Mammary epithelial cell (primary cell): ENCODE measurements at places on chromosomes 1 and 21.

- DNase-seq, result no peak
Measured at GRCh38 chr1:92851729-92852128, 19.9 kb downstream of the RPL5 start.

DNA sequence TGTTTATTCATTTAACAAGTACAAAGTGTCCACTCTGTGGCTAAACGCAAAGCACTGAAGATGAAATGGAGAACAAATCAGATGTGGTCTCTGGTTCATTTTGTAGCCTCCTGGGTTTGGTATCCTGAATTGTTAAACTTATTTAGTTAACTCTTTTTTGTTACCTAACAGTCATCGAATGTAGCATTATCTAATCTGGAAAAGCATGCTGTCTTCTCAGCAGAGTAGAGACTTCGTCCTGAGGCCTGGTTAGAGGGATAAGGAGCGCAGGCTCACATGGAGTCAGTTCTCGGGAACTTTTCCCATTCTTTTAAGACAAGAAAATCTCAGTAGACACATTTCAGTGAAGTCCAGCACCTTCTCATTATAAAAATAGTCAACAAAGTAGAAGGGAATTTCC, 33.1 kb upstream of the SH3D21 start:
- DNase-seq, result no peak

- no peak for DNase-seq
Measured at GRCh38 chr1:232271991-232272589, 357.8 kb downstream of the SIPA1L2 start.

- peak; percentile 58 for DNase-seq
Measured at GRCh38 chr1:199808110-199808870, 219.2 kb upstream of the NR5A2 start.

- no peak for DNase-seq
Measured at GRCh38 chr21:29725025-29725736, 214.6 kb downstream of the GRIK1 start.

- DNase-seq, result no peak
Measured at GRCh38 chr1:153882296-153882912, 40.4 kb downstream of the GATAD2B start.

GRCh38 chr1:245156041-245156735, 1.4 kb downstream of the KIF26B start:
- DNase-seq, result peak; percentile 82

GRCh38 chr21:39209334-39209688, 26.1 kb upstream of the PSMG1 start:
- no peak for DNase-seq

GRCh38 chr1:119815361-119815760, 4.1 kb upstream of the REG4 start:
- peak; percentile 72 for DNase-seq

- no peak for DNase-seq
Measured at GRCh38 chr1:202697038-202697437, 13.2 kb downstream of the SYT2 start.

- DNase-seq, result no peak
Measured at GRCh38 chr1:114023377-114023776, 44.1 kb downstream of the OLFML3 start.

DNA sequence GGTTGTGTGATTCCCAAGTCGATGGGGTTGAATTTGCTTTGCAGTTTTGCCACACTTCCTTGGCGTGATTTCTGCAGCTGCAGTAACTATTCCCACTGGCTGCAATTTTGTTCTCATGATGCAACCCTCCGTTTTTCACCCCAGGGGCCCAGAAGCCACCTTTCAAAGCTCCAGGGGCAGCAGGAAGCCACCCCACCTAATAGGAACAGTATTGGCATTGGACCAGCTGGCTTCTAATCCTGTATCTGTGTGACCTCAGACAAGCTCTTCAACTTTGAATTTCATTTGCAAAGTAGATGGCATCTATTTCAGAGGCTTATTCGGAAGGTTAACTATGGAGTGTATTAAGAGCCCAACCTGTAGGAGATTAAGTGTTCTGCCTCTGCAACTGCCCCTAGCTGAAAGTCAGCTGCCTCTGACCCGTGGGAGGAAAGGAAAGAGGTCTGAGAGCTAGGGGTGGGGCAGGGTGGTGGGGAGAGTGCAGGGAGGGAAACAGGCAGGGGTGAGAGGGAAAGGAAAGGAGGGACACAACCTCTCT, 12.6 kb downstream of the C1orf115 start:
- DNase-seq, result no peak

DNA sequence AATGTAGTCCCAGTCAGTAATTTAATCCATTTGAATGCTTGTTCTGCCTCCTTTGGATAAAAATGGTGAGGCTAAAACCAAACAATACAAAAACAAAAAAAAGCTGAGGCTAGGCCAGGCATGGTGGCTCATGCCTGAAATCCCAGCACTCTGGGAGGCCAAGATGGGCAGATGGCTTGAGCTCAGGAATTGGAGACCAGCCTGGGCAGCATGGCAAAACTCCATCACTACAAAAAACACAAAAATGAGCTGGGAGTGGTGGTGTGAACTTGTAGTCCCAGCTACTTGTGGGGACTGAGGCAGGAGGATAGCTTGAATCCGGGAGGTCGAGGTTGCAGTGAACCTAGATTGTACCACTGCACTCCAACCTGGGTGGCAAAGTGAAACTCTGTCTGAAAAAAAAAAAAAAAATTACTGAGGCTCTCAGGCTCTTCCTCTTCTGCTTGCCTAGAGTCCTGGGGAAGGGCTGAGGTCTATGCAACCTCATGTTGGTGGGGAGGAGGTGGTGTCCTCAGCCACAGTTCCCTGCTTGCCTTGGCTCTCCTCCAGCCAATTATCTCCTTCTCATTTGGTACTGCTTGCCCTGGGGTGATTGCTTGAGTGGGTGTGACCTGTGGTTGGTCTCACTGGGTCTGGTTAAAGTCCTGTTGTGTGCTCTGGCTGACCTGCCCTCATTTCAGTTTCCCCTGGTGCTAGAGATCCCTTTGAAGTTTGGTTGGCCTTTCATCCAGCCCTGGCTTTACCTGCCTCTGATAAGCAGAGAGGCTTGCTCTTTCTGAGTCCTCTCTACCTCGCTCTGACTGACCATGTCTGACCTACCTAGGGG, 20.9 kb downstream of the S1PR1 start:
- DNase-seq, result peak; percentile 42

GRCh38 chr1:22494943-22495579, 43.4 kb downstream of the ZBTB40 start:
- no peak for DNase-seq
